ENCODE measurements at places on chromosomes 2 and 18. TPM values are rescaled to one million over a fixed set of nuclear protein-coding genes. Genes with fewer than 3 reads are reported as not detected.

DSG4 gene
- total RNA-seq = not detected

MAL gene
- 9.0 TPM for total RNA-seq

SESTD1 gene
- total RNA-seq = 152 TPM

GRCh38 chr2:203730076-203730729, 23.8 kb downstream of the CD28 start:
- no peaks in the 10 kb centered on the region for H3K36me3 ChIP-seq
- H3K27ac ChIP-seq = no peak overlapping the region
- DNase-seq = no peak
- no peaks in the 10 kb centered on the region for H3K27me3 ChIP-seq
- peaks cover 16% of the 10 kb centered on the region for H3K4me1 ChIP-seq

DNA sequence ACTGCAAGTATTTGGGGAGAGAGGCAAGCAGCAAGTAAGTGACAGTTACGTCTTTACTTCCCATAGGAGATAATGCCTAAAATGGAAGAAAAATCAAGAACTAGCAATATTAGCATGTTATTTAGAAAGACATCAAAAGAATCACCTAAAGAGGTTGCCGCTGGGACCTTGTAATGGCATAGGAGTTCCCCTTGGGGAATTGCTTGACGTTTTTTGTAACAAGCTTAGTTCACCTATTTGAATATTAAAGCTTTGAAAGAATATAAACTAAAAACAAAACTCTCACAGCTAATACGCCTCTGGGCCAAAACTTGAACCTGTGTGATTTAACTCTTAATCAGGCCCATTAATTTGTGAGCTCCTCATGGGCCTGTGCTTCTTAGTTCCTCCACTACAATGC, 89.0 kb downstream of the AAK1 start:
- peaks cover 3% of the 10 kb centered on the region for H3K27me3 ChIP-seq
- peaks cover 11% of the 10 kb centered on the region for H3K4me1 ChIP-seq
- no peaks in the 10 kb centered on the region for H3K36me3 ChIP-seq
- no peak overlapping the region for H3K27ac ChIP-seq
- H3K4me3 ChIP-seq = no peak overlapping the region
- no peak for DNase-seq

DNA sequence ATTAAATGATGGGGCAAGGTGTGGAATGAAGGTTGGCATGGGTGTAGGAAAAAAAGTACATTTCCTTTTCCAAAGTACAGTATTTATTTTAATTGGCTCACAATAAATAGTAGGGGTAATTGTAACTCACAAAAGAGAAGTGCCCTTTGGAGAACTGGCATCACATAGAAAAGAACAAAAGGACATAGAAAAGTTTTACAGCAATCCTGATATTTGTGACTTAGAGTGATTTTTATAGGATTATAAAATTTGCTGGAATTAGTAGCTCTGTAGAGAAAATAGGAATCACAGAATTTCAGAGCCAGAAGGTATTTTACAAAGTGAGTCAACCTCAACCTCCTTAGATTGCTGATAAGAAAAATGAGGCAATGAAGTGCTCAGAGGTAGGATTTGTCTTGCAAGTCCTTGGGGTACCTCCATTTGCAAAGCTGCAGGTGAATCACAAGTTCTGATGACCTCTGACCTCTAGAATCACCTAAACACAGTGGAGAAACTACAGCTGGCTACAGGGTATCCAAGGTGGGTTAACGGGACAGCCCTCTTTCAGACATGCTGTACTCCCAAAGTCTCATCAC, 133.6 kb downstream of the SOCS6 start:
- no peak overlapping the region for H3K27ac ChIP-seq
- DNase-seq = no peak

EMILIN1 gene
- 3.2 TPM for total RNA-seq

UCN gene
- 1.9 TPM for total RNA-seq

ELP2 gene
- 96.2 TPM for total RNA-seq

TUBA3D gene
- not detected for total RNA-seq

DNA sequence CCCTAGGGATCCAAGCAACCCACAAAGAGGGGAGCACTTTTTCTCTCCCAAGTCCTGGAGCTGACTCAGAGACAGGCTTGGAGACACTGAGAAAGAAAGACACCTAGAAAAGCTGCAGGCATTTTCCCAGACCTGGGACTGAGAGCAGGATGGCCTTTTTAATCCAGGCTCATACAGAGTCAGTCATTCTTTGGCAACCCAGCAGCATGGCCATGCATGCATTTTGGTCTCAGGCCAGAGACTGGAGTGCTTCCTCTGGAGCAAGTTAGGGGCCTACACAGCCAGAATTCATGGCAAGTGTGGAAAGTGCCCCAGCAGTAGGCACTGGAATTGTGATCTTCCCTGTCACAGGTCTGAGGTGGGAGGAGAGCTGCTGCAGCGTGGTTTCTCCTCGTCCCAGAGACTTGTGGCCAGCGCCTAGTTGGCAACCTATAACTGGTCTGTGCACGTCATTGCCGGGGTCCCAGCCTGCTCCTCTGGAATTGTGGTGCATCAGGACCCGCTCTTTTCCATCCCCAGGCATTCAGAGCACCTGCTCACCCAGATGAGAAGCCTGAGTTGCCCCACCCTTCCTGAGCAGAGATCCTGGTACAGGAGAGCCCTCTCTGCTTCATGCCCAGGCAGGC, 231.9 kb upstream of the RAB6C start:
- DNase-seq = no peak
- peaks cover 32% of the 10 kb centered on the region for H3K36me3 ChIP-seq
- no peaks in the 10 kb centered on the region for H3K4me1 ChIP-seq
- no peak overlapping the region for H3K27ac ChIP-seq
- no peaks in the 10 kb centered on the region for H3K27me3 ChIP-seq
- no peak overlapping the region for H3K4me3 ChIP-seq

- H3K36me3 ChIP-seq = no peaks in the 10 kb centered on the region
- no peaks in the 10 kb centered on the region for H3K4me1 ChIP-seq
- H3K4me3 ChIP-seq = no peak overlapping the region
- no peak overlapping the region for H3K27ac ChIP-seq
- no peaks in the 10 kb centered on the region for H3K27me3 ChIP-seq
Measured at GRCh38 chr18:69948919-69949537, 1.4 kb upstream of the CD226 start.

GRCh38 chr2:102622646-102623045, 3.3 kb downstream of the SLC9A2 start:
- H3K27me3 ChIP-seq = peaks cover 15% of the 10 kb centered on the region
- DNase-seq = no peak
- H3K27ac ChIP-seq = no peak overlapping the region
- no peaks in the 10 kb centered on the region for H3K36me3 ChIP-seq
- no peak overlapping the region for H3K4me3 ChIP-seq
- peaks cover 3% of the 10 kb centered on the region for H3K4me1 ChIP-seq

DNA sequence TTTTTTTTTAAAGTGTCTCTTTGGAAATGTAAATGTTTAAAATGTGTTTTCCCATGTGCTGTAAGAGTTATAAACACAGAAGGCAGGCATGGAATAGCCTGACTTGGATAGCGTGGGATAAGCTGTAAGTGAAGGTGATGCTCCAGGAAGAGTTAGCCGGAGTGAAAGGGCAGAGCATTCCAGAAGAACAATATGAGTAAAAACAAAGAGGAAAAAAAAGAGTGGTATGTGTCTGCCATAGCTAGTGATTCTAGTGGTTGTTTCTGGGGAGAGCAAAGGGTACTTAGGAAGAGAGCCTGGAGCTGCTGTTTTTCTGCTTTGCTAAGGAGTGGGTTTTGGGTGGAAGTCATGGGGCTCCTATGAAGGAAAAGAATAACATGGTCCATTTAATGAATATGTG, 126.9 kb upstream of the DLGAP1 start:
- no peak overlapping the region for H3K27ac ChIP-seq
- no peaks in the 10 kb centered on the region for H3K36me3 ChIP-seq
- no peak overlapping the region for H3K4me3 ChIP-seq
- no peak for DNase-seq

DNA sequence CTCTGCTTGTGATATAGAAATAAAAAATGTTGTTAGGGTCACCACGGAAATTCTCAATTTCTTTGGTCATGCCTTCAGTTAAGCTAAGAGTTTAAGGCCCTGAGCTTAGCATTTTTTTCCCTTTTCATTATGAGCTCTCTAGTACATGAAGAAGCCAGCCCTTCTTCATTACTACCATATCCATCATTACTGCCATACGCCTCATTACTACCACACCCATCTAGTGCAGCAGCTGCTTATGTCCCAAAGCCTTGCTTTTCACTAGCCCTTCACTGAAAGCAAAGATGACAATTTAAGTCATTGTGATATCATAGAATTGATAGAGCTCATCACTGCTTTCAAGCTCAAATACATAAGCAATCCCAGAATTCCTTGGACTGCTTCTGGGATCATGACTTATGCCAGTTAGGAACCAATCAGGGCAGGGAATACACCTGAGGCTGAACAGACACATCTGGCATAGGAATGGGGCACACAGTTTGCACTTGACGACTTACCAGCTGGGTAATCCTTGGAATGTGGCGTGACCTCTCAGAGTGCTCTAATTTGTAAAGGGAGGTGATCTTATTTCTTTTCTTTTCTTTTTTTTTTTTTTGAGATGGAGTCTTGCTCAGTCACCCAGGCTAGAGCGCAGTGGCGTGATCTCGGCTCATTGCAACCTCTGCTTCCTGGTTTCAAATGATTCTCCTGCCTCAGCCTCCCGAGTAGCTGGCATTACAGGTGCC, 40.3 kb downstream of the SOWAHC start:
- H3K4me3 ChIP-seq = no peak overlapping the region
- H3K27me3 ChIP-seq = peaks cover 4% of the 10 kb centered on the region
- no peak for DNase-seq
- no peaks in the 10 kb centered on the region for H3K36me3 ChIP-seq
- no peak overlapping the region for H3K27ac ChIP-seq

PLA2R1 gene
- 0.34 TPM for total RNA-seq

DNA sequence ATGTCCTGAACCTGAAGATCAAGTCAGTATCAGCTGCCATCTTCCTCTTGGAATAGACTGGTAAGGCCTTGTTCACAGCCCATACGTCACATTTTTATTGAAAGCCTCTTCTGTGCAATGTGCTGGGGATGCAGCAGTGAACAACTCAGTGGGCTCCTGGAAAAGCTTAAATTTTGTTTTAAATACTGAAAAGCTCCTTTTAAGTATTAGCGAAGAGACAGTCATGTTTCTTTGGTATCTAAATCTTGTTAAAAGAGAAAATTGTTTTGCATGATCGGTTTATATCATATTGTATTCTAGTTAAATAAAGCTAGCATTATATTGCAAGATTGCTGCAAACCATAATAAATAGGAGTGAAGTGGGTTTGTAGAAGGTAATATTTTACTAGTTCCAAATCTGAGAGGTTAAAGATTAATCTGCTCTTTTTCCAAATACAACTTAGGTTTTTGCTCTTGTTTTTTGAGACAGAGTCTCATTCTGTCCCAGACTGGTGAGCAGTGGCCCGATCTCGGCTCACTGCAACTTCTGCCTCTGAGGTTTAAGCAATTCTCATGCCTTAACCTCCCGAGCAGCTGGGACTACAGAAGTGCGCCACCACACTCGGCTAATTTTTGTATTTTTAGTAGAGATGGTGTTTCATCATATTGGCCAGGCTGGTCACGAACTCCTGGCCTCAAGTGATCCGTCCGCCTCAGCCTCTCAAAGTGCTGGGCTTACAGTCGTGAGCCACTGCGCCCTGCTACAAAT, 1.6 kb upstream of the RMDN2 start:
- no peak overlapping the region for H3K4me3 ChIP-seq
- no peak overlapping the region for H3K27ac ChIP-seq
- H3K27me3 ChIP-seq = no peaks in the 10 kb centered on the region

- H3K4me3 ChIP-seq = no peak overlapping the region
- H3K4me1 ChIP-seq = peaks cover 4% of the 10 kb centered on the region
- no peak for DNase-seq
- no peaks in the 10 kb centered on the region for H3K36me3 ChIP-seq
- H3K27ac ChIP-seq = no peak overlapping the region
Measured at GRCh38 chr2:76839826-76840225, 682.4 kb downstream of the LRRTM4 start.

DNA sequence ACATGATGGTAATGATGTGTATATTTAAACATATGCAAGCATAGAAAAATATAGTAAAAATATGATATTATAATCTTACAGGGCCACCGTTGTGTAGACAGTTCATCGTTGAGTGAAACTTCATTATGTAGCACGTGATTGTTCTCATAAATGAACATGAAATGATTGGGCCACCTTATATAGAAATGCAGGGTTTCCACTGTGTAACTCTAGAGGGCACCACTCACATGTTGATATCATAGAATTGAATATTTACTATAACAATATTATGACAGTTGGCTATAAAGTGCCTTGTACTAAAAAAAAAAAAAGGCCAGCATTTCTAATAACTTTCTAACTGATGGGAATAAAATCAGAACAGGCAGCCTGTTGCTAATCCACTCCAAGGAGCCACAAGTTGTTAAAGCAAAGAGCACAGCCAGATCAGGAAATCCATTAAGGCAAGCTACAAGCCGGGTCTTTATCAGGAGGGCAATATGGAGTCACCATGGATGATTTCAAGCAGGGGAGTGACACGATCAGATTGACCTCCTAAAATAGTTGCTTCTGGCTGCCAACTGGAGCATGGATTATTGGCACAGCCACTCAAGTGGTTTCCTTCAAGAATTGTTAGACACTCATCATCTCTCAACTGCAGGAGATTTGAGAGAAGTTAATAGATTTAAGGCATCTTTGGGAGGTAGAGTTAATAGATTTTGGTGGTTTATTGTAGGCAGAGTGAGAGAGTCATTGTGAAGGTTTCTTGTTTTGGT, 16.7 kb downstream of the IL1F10 start:
- H3K4me3 ChIP-seq = no peak overlapping the region
- H3K27ac ChIP-seq = no peak overlapping the region
- H3K27me3 ChIP-seq = no peaks in the 10 kb centered on the region
- H3K4me1 ChIP-seq = no peaks in the 10 kb centered on the region
- H3K36me3 ChIP-seq = no peaks in the 10 kb centered on the region

BCL11A gene
- total RNA-seq = 29.1 TPM

- peaks cover 4% of the 10 kb centered on the region for H3K36me3 ChIP-seq
- H3K27ac ChIP-seq = no peak overlapping the region
- peaks cover 3% of the 10 kb centered on the region for H3K27me3 ChIP-seq
- no peak for DNase-seq
- H3K4me3 ChIP-seq = no peak overlapping the region
- H3K4me1 ChIP-seq = no peaks in the 10 kb centered on the region
Measured at GRCh38 chr18:78924786-78925540, 54.7 kb upstream of the SALL3 start.

ERBB4 gene
- 1.8 TPM for total RNA-seq

NRP2 gene
- 89.0 TPM for total RNA-seq

DNA sequence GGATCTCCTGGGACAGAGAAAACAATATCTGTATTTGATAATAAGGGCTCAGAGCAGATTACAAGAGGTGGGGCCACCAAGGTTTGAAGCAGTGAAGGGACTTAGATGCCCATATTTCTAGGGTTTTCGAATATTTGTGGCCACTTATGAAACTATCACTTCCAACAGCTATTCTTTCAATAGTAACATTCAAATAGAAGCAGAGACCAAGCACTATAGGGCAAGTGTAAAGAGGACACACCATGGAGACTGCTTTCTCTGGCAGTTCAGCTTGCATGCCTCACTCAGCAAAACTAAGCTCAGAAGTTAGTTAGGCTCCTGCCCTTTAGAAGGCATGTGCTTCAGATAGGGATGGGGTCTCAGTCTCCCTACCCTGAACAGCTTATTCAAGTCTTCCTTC, 10.3 kb downstream of the PSTPIP2 start:
- H3K27me3 ChIP-seq = no peaks in the 10 kb centered on the region
- no peak overlapping the region for H3K27ac ChIP-seq
- no peaks in the 10 kb centered on the region for H3K4me1 ChIP-seq
- no peaks in the 10 kb centered on the region for H3K36me3 ChIP-seq

CDH20 gene
- total RNA-seq = 0.47 TPM

C2orf72 gene
- 0.42 TPM for total RNA-seq
